ENCODE measurements at places on chromosomes 16 and 17.
A peak's percentile ranks its signal among the peaks of the same experiment; 100 is the strongest.

GRCh38 chr17:73546114-73546513 lies 98.1 kb downstream of the SDK2 start:
- DNase-seq = no peak

DNA sequence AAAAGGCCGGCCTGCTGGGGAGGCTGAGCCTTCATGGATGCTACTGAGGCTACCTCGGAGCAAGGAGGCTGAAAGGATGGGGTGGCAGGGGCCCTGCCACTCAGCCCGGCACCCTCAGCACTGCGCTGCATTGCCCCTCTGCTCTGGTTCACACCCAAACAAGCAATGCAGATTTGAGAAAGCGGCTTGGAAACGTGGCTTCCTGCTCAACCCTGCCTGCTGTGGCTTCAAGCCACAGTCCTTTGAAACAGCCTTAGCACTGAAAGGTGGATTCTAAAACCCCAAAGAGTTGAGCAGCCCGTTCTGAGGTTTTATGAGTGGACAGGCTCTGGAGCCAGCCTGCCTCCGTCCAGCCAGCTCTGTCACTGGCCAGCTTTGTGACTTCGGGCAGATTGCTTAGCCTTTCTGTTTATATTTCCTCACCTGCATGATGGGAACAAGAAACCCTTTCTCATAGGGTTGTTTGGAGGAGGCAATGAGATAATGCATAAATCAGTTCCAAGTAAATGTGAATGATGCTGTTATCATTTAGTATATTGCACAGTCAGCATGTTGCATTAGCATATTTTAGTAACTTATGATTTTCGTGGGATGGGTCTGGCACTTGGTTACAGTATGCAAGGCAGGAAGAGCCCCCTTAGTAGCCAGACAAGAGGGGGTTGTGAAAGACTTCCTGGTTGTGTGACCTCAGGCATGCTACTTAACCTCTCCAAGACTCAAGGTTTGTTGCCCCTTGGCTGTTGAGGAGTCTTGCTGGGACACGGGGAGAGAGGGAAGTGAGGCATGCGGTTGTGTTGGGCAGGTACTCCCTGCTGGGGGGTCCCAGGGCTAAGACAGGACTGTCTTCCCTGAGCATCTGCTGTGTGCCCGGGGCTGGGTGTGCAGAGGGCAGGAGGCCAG lies 23.6 kb downstream of the CRISPLD2 start:
- DNase-seq = no peak

DNA sequence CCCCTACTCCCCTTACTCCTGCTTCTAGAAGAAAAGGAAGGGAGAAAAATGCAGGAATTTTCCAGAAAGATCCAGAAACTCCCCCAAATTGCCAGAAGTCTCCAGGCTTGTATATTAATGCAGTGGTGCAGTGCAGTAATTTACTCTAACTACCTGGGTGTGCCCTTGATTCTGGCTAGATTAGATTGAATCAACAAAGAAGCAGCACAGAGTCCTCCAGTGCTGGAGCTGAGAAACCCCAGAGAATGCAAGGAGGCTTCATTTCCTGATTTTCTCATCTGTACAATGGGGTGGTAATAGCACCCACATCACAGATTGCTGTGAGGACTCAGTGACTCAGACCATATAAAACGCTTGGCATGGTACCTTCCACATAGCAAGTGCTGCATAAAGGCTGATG lies 247.3 kb upstream of the RPL38 start:
- DNase-seq = no peak

GRCh38 chr17:7834542-7834956 lies 532 bp downstream of the KDM6B start:
- no peak for DNase-seq

DNA sequence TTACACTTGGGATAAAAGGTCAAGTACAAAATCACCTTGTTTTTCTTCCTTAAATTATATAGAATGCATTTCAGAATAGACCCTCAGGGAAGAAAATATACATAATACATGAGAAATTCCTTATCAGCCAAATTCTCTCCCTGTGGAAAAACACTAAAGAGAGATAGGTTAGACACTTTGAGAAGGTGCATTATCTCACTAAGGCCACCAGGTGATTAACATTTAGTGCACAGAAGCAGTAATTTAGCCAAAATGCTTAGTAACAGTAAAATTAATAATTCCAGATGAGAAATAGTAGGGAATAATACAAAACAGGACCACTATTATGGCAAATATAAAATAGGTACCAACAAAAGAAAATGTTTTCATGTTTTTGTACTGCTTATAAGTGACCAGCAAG lies 185.3 kb upstream of the C17orf78 start:
- DNase-seq = no peak

DNA sequence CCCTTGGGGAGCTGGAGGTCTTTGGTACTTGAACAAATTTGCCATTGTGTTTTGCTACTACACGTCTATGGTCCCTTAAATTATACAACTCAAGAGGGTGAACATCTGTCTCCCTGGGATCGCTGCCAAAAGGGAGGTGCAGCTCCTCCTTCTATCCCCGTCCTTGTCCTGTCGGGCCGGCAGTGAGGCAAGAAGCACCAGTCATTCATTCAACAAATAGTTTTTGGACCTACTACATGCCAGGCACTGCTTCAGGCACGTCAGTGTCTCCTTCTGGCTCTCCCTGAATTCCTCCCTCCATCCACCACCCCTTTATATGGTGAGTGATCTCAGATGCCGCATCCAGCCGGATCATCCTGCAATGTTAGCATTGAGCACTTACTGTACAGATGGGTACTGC lies 2.2 kb upstream of the RPL38 start:
- DNase-seq = no peak

GRCh38 chr17:52106638-52107261 lies 51.8 kb downstream of the CA10 start:
- DNase-seq = peak; percentile 46

Measured in LoVo (cell line).